Fibroblast of skin of back (primary cell): ENCODE measurements at places on chromosomes 5 and 9.

DNA sequence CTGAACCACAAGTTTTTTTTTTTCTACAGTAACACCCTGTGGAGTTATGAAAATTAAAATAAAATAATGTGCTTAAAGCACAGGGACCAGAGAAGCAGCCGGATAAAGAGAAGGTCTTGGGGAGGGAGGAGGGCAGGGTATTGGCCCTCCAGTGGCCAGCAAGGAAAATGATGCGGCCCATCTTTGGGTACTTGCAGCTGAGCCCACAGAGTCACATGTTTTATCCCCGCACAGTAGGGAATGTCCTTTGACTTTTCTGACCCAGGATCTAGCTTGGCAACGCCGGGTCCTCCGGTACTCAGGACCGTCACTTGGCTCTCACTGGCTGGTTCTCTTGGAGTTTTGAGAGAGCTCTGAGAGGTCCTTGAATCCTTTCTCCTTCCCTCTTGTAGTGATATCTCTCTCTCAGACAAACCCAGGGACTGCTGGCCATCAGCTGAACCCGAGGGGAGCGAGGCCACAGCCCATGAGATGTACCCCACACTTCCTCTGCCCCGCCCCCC is 35.3 kb upstream of the HSPA9 start:
- DNase-seq = no peak

DNA sequence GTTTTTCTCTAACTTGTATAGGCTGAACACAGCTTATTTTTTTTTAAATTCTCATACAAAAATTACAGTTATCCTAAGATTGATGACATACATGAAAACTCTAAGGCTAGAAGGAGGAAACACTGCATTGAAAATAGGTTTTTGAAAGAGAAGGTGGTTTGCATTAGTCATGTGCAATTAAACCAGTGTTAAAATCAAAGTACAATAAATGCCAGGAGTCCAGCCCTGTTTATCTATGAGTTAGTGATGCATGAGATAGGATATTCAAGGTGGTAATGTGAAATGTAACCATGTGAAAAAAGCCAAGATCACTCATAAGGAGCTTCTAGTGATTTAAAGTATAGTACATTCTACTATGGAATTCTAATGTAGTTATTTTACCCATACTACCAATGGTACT is 444.9 kb upstream of the CYLC2 start:
- no peak for DNase-seq

DNA sequence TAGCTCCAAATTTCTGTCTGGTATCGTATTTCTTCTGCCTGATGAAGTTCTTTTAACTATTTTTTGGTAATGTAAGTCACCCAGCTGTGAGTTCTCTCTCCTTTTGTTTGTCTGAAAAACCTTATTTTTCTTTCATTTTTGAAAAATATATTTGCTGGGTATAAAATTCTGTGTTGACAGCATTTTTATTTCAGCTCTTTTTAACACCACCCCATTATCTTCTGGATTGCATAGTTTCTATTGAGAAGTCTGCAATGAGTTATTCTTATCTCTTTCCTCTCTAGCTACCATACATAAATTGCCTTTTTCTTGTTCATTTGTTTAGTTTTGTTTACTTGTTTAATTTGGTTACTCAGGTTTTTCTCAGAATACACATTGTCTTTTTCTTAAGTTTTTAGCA is 109.1 kb downstream of the NSG2 start:
- no peak for DNase-seq

GRCh38 chr9:14311171-14311949 is 2.6 kb downstream of the NFIB start:
- DNase-seq = no peak

GRCh38 chr9:122580360-122580759 is 2.8 kb downstream of the OR1L8 start:
- DNase-seq = peak; percentile 28

GRCh38 chr5:96048763-96049162 is 87.1 kb upstream of the ELL2 start:
- DNase-seq = no peak

GRCh38 chr9:87622923-87623322 is 103.0 kb upstream of the CTSL start:
- DNase-seq = no peak

DNA sequence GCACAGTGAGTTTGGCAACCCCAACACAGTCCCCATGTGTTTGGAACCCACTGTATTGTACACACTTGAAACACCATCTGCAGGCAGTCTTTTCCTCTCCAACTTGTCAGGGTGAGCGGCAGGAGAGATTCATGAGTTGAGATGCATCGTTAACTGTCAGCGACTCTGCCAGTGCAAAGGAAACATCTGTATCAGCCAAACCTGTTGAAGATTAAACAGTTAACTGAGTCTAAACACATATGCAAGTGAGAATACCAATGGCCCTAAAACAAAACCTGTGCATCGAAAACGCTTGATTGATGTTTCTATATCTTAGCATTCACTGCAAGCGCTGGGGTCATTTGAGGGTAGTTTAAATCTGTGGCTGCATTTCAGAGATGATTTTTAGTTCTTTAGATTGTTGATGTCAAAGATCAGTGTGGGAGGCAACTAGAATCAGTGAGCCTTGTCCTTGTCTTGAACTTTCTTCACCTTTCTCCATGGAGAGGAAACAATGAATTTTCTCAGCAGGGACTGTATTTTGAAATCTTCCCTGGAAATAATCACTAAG is 41.3 kb upstream of the PAM start:
- no peak for DNase-seq

DNA sequence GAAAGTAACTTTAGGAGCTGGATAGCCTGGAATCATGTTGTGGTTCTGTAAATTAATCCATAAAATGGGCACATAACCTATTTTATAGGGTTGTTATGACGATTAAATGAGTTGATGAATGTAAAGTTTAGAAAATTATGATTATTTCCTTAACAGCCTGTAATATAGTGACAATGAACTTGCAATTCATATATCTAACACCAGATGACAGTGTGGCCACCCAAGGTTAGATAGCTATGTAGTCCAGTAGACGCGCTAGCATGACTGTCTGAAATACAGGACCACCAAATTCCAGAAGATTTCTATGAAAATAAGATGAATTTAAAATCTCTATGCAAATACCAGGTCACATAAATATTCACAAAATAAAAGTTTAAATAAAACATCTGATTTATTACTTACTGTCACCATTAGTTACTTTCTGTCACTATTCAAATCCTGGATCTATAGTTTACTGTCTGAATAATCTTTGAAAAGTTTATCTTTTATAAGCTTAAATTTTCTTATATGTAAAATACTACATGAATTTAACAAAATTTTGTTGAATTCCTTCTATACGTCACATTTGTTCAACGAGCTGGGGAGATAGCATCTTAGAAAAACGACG is 26.1 kb upstream of the MACIR start:
- DNase-seq = peak; percentile 53

DNA sequence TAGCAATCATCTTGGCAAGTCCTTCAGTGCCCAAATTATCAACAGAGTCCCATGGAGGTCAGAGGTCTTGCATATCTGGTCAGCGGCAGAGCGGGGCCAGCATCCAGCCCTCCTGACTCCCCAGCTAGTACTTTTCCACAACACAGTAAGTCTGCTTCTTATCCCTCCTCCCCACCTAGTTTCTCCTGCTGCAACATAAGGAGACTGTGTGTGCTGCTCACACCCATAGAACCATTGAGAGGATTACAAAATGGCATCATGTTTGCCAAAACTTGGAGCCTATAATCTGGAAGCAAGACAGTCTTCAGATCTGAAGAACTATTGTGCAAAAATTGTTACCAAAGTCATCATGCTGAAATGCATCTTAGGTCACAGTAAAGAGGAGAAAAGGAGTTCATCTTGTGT is 125.8 kb upstream of the ZNF366 start:
- DNase-seq = no peak

- DNase-seq = peak; percentile 31
Observed at GRCh38 chr5:66138637-66139317, 5.3 kb upstream of the SREK1 start.

- DNase-seq = no peak
Observed at GRCh38 chr9:98755006-98755618, 41.2 kb downstream of the ANKS6 start.

DNA sequence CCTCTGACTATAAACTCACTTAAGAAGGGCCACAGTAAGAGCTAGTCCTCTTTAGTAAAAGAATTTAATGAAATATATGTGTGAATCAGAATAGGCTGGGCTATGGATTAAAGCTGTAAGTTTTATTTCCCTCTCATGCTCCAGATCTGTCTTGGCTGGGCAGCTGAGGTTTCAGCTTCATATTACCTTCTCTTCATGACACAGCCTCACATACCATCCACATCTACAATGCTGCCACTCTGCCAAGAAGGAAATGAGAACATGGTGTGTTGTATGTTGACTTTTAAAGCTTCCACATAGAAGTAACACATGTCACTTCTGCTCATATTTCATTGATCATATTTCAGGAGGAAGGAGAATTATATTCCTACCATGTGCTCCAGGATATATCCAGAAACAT is 776.0 kb upstream of the ACO1 start:
- peak; percentile 84 for DNase-seq

GRCh38 chr9:133378408-133378962 is 2.3 kb downstream of the STKLD1 start:
- no peak for DNase-seq

- no peak for DNase-seq
Observed at GRCh38 chr9:132880324-132880661, 1.6 kb downstream of the SPACA9 start.

GRCh38 chr9:123424552-123425225 is 68.7 kb downstream of the CRB2 start:
- no peak for DNase-seq

- no peak for DNase-seq
Observed at GRCh38 chr5:169544264-169544950, 39.2 kb upstream of the SPDL1 start.

- no peak for DNase-seq
Observed at GRCh38 chr9:112725961-112726360, 8.0 kb upstream of the INIP start.
